Small intestine (tissue), 16 donors: ENCODE measurements at places on chromosomes 3 and 15. TPM values are rescaled to one million over a fixed set of nuclear protein-coding genes. Genes with fewer than 3 reads are reported as not detected.

GRCh38 chr3:197027151-197027895 lies 2.3 kb downstream of the MELTF start:
- no peak for DNase-seq

Gene GOLGA6L10
- 0.67 TPM for polyA plus RNA-seq

GRCh38 chr3:82676356-82677026 lies 915.0 kb upstream of the GBE1 start:
- DNase-seq = no peak

Gene PDE8A
- polyA plus RNA-seq = 30.9 TPM

GRCh38 chr15:58269455-58270414 lies 131.6 kb downstream of the AQP9 start:
- DNase-seq = peak; percentile 87

- no peak for DNase-seq
Measured at GRCh38 chr3:152356870-152357276, 88.1 kb downstream of the MBNL1 start.

GRCh38 chr3:174120997-174121396 lies 723.5 kb downstream of the NLGN1 start:
- DNase-seq = no peak

GRCh38 chr15:77506311-77507142 lies 85.8 kb downstream of the HMG20A start:
- DNase-seq = peak; percentile 54

- no peak for DNase-seq
Measured at GRCh38 chr3:168030577-168030976, 65.1 kb downstream of the GOLIM4 start.
